Stimulated activated CD8-positive, alpha-beta memory T cell treated with anti-CD3 and anti-CD28 coated beads, Interleukin-4, amount 100 ng/mL, for 1 hour (primary cell): ENCODE measurements at places on chromosomes 7 and 10.

GRCh38 chr7:152451356-152451755 is 15.6 kb upstream of the KMT2C start:
- no peak for DNase-seq

GRCh38 chr7:91347290-91347689 is 83.1 kb downstream of the FZD1 start:
- no peak for DNase-seq

- DNase-seq = no peak
Measured at GRCh38 chr7:158273138-158273651, 314.4 kb downstream of the PTPRN2 start.

GRCh38 chr10:12390733-12391132 is 41.4 kb downstream of the CAMK1D start:
- no peak for DNase-seq

DNA sequence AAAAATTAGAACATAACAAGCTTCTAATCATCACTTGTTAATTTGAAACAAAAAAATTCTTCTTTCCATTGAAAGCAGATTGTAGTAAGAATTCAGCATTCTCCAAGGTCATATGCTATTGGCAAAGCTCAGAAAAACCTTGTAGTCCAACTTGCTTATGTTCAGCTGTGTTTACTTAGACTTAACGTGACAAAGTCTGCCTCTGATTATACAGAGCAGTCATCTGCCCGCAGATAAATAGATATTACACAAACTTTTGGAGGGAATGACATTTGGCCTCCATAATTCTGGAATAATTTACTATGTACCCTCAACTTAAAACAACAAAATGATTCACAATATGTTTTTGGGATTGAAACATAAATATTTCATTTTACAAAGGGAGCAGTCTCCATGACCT is 45.8 kb downstream of the MKX start:
- DNase-seq = no peak

DNA sequence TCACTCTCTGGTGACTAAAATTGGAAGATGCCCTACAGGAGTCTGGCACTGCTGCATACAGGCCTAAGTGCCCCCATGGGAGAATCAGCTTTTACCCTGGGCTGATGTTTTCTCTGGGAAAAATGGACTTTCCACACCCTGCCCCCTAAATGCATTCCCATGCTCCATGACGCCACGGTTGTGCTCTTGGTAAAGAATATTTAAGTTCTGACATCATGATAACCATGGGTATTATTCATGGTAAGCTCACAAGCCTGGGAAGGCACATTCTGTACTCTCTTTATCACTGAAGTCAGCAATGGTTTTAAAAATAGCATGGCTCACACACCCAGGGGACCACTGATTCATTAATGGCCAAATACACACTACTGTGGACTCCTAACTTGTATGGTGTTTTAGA is 43.4 kb downstream of the HIPK2 start:
- no peak for DNase-seq
